ENCODE measurements at places on chromosomes 11 and 22.

DNA sequence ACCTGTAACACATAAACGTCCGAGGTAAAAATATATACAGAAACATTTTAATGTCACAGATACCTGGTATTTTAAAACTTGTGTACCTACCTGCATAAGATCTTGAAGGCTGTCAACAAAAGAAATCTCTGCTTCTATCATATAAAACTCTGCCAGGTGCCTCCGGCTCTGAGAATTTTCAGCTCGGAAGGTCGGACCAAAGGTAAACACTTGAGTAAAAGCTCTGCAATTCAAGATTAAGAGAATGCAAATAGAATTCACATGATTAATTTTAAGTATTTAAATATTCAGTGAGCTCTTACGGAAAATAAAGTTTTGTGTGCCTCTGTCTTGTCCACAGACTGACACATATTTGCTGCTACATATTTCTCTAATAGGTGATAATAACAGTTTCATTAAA lies 75.4 kb upstream of the GAB2 start:
- DNase-seq, result no peak

DNA sequence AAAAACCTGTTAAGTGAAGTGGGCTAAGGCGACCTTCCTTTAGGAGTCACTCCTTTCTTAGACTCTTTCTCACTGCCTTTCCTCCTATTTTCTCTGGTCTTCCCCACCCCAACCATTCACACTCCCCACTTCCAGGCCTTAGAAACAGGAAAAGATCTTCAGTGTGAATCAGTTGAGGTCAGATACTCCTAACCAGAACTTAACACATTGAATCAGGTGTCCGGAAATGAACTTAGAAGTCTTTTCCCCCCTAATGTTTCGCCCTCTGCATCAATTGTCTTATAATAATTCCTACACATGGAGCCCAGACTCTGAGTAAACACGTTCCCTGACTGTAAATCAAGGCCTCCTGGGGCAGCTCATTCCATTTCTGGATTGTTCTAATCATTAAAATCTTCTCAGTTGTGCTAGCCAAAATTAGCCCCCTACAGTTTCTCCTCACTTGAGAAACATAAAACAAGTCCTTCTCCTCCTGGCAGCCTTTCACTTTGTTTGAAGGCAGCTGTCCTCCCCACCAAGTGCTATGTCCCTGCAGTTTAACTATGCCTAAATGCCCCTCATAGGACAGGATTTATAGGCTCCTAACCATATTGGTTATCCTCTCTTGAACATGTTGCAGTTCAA lies 32.7 kb upstream of the USP47 start:
- DNase-seq, result no peak

- DNase-seq, result no peak
These were observed 33.2 kb upstream of the LRRC32 start for GRCh38 chr11:76703707-76704106.

DNA sequence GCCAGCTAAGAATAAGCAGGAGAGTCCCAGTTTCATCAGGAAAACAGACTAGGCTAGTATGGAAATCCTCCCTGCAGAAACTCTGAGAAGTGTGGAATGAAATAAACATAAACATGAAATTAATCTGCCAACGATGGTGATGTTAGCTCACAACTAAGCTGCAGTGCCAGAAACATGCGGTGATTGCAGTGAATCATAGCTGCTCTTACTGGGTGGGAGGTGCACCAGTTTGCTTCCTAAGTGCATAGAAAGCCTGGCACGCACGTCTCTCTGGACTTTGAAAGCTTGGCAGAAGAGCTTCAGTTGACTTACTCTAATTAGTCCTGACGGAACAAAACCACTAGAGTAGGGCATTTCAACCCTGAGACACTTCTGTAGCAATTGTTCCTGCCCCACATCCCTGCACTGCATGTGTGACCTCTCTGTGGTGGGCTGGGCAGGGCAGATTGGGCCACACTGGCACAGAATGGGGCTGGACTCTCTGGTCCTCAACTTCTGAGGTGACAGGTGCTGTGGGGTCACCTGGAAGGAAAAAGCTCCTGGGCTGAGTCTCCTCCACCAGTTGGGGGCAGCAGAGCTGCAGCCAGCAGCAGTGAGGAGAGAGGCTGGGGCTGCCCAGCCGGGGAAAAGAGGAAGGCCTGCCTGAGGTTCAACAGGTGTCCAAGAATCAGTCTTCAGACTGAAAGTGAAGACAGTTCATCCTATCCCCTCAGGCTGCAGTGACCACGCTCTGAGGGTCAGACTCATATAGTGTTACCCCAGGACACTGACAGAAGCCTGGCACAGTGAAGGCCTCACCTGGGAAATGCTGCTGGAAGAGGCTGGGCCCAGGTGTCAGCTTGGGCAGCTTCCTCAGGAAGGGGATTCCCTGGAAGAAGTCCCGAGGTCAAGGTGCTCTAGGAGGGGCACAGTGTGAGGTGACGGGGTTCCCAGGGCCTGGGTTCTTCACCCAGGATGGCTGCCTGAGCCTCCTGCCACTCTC lies 40.5 kb downstream of the GGTLC2 start:
- no peak for DNase-seq

GRCh38 chr11:122229078-122229477 lies 113.1 kb upstream of the BLID start:
- DNase-seq, result no peak

- DNase-seq, result no peak
These were observed 336.6 kb downstream of the CTTN start for GRCh38 chr11:70734911-70735310.

- no peak for DNase-seq
These were observed 731.0 kb upstream of the CNTN5 start for GRCh38 chr11:98289617-98290263.

- no peak for DNase-seq
These were observed 124.7 kb downstream of the ARHGAP32 start for GRCh38 chr11:129067454-129067853.

DNA sequence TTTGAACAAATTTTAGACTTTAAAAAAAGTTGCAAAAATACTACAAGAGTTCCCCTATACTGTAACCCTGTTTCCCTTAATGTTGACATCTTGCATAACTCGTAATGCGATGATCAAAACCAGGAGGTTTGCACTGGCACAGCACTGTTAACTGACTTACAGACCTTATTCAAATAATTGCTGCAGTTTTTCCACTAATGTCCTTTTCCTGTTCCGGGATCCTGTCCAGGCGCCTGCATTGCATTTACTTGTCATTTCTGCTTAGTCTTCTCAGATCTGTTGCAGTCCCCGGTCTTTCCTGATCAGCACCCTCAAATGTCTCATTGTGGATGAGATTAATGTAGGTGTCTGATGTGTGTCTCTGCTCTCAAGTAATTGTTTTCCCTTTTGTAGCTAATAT lies 32.0 kb downstream of the APLP2 start:
- DNase-seq, result no peak

- no peak for DNase-seq
These were observed 207.1 kb upstream of the ARHGAP20 start for GRCh38 chr11:110919241-110919922.

DNA sequence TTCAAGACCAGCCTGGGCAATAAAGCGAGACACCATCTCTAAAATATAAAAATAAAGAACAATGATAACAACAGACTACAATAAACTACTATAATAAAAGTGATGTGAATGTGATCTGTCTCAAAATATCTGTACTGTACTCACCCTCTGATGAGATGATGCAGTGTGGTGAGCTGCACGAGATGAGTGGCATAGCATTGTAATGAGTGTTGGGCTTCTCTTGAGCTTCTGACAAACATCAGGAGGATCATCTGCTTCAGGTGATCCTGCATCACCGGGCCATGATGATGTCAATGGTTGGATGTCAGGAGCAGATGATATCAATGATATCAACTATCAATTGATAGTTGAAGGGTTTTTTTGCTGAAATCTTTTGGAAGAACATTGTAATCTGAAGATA lies 52.4 kb upstream of the INCENP start:
- no peak for DNase-seq

DNA sequence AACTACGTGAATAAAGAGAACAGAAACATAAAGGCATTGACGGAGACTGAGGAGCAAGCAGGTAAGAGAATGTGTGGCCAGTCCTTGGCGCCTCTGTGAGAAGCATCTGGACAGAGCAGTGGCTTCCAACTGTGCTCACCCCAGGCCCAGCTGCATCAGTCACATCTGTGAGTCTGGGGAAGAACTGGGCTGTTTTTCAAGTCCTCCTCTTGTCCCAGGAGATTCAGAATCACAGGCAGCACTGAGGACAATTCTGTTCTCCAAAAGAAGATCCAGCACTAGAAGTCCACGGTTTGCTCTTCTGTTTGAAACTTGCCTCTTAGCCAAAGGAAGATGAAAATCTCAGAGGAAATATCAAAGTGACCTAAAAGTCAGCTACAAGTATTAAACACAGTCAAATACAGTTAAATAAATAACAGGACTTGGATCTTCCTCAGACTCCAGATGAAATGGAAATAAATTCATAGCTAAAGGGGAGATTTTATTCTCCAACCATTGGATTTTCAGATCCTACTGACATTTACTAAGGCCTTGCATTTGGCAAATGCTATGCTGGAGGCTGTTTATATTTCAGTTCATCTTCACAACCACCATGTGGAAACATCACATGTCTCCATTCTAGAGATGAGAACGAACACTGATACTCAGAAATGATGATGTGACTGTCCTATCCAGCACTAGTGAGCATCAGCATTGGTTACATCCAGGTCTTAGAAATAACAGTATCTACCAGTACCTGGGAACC lies 14.1 kb downstream of the FAM181B start:
- no peak for DNase-seq

- no peak for DNase-seq
These were observed 103.4 kb downstream of the NAV2 start for GRCh38 chr11:19816040-19816439.

GRCh38 chr11:60912851-60913528 lies 968 bp upstream of the TMEM109 start:
- no peak for DNase-seq

- DNase-seq, result no peak
These were observed 12.3 kb downstream of the GUCD1 start for GRCh38 chr22:24542641-24543040.

- no peak for DNase-seq
These were observed 9.0 kb downstream of the SYT12 start for GRCh38 chr11:67031791-67032561.

- DNase-seq, result no peak
These were observed 53.2 kb downstream of the MTMR3 start for GRCh38 chr22:29936186-29936585.

GRCh38 chr11:125586623-125587022 lies 6.0 kb upstream of the STT3A start:
- DNase-seq, result no peak

GRCh38 chr11:1827095-1827813 lies 7.5 kb upstream of the SYT8 start:
- DNase-seq, result no peak

DNA sequence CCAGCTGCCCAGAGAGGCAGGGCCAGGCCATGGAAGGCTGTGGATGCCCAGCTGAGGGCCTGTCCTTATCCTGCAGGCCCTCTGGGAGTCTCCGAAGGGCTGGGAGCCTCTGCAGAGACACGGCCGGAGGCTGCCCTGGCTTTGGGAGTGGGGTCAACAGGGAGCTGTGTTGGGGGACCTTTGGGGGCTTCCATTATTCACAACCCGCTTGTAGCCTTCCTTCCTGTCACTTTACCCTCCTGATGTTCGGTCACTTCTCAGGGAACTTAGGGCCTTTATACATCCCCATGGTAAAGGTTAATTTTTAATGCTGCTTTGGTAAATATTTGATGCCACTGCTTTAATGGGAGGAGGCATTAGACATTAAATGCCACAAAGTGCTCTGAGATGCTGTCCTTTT lies 44.9 kb downstream of the SHISAL1 start:
- no peak for DNase-seq

DNA sequence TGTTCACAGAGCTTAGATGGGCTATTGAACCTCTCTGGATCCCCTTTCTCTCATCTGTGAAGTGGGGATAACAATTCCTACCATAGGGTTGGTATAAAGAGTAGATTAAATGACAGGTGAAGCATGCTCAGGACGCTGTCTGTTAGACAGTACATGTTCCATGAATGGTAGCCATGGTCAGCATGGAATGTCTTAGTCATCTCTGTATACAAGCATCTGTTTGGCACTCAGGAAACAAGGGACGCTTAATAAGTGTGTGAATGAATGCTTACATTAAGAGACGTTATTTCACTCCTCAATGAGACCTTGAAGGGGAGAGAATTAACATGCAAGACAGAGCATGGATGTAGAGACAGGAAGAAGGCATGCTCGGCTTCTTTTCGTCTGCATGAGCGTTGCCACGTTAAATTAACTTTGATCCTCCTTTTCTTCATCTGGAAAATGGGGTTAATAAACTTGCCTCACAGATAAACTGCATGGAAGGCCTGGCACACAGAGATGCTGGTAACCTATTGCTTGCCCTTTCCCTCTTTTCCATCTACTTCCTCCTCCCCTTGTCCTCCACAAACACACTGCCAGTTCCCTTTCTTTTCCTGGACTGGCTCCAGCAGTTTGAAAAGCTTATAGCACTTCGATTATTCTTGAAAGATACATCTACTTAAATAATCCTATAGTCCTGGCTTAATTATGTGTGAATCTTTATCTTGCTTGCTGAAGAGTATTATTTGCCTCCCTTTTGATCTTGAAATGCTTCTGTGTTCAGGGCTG lies 267.2 kb upstream of the MTNR1B start:
- DNase-seq, result no peak

DNA sequence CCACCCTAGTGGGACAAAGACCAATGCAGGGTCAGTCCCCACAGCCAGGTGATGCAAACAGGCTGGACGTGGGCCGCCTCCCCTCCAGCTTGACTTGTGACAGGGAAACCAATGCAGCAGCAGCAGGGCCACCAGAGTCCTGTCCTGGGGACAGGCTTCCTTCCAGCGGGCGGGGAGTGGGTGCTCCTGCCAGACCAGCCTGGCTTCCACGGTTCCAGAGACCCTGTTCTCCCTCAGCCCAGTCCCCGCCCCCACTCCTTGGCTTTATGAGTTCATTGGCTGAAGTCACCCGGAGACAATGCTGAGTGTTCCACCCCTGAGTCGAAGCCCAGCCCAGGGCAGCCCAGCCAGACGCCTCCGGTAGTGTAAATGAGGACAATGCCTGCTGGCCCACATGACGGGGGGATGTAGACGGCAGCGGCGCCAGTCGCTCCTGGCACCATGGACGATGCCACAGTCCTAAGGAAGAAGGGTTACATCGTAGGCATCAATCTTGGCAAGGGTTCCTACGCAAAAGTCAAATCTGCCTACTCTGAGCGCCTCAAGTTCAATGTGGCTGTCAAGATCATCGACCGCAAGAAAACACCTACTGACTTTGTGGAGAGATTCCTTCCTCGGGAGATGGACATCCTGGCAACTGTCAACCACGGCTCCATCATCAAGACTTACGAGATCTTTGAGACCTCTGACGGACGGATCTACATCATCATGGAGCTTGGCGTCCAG lies at the start of gene TSSK2:
TSSK2 (plus strand) TSS at position 350 of the 726 bp plus-strand sequence; CDS start at position 442, 92 bp downstream.
- DNase-seq, result no peak

DNA sequence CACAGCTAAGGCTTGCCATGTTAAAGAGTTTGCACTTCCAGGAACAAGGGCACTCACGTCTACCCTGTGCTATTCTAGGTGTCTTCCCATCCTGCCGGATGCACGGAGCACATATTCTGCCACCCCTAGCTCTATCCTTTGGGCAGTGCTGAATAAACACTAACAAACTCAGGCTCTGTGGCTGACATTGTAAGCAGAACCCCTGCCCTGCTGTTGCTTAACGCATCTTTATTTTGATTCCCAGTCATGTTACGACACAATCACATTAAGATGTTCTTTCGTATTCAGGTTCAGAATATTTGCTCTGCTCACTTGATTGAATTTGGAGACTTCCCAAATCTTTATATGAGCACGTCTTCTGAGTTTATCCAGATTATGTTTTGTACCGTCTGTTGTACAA lies 3.7 kb upstream of the HDHD5 start:
- DNase-seq, result no peak

Data from activated naive CD4-positive, alpha-beta T cell treated with Interleukin-2 at 50 U/mL for 16 hours (primary cell).